Left cardiac atrium (tissue), 4 donors: ENCODE measurements at places on chromosomes 6 and 20. TPM values are rescaled to one million over a fixed set of nuclear protein-coding genes. Genes with fewer than 3 reads are reported as not detected.
A peak's percentile ranks its signal among the peaks of the same experiment; 100 is the strongest.

- no peak for DNase-seq
Observed at GRCh38 chr6:1363729-1364572, 25.4 kb upstream of the FOXF2 start.

DNA sequence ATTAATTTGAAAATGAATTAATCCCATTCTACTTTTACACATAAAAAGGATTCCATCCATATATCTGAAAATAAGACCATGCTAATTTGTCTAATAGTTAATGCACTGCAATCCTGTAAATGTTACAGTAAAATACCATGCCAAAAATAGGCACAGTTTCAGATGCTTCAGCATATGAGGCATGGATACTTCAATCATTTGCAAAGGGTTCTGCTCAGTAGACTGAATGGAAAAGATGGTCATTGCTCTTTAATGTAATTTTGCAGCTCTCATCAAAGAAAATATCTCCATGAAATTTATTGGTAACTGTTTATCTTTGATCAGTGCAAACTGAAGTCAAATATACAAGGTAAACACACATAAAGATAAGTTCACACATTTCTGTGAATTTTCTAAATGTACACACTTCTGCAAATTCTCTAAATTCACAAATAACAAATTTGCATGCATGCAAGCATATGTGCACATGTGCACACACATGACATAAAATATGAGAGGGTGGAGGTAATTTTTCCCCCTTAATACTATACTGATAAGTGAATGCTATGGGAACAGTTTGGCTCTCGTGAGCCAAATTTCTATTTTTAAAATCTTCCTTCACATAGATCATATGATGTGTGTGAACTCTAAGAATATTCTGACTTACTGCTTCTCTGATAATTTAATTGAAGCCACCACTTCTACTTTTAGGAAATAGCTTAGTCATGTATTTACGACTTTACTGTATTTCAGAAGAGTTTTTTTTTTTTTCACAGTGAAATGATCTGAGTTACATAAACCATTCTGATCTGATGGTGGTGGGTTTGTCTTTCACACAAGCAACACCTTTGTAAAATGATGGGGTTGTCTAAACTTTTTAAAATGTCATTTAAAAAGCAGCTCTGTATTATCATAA lies 996.8 kb upstream of the CITED2 start:
- DNase-seq: no peak

- no peak for DNase-seq
Observed at GRCh38 chr20:60132162-60132826, 174.1 kb downstream of the CDH26 start.

DNA sequence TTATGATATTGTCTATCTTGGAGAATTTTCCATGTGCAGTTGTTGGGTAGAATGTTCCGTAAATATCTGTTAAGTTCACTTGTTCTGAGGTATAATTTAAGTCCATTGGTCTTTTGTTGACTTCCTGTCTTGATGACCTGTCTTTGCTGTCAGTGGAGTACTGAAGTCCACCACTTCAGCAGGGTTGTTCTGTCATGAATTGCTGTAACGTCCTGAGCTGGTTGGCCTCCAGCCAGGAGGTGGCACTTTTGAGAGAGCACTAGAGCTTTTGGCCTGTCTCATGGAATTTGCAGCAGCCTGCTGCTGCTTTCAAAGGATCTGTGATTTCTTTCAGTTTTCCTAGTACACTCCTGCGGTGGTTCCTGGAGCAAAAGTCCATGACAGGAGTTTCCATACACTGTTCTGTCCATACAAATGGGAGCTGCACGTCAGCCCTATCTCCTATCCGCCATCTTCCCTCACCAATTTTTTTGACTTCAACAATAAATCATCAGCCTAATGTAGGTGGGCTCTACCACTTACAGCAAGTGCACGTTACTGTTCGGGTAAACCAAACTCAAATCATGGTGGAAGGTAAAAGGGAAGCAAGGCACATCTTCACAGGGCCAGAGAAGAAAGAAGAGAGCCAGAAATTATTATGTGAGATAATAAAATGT lies 46.9 kb upstream of the TRERF1 start:
- DNase-seq: peak; percentile 50

- peak; percentile 61 for DNase-seq
Observed at GRCh38 chr20:45322952-45323383, 14.9 kb upstream of the MATN4 start.

GRCh38 chr6:37083243-37084138 lies 78.0 kb downstream of the FGD2 start:
- DNase-seq: peak; percentile 83

HLA-DQB2 gene
- total RNA-seq: 1.3 TPM

DNA sequence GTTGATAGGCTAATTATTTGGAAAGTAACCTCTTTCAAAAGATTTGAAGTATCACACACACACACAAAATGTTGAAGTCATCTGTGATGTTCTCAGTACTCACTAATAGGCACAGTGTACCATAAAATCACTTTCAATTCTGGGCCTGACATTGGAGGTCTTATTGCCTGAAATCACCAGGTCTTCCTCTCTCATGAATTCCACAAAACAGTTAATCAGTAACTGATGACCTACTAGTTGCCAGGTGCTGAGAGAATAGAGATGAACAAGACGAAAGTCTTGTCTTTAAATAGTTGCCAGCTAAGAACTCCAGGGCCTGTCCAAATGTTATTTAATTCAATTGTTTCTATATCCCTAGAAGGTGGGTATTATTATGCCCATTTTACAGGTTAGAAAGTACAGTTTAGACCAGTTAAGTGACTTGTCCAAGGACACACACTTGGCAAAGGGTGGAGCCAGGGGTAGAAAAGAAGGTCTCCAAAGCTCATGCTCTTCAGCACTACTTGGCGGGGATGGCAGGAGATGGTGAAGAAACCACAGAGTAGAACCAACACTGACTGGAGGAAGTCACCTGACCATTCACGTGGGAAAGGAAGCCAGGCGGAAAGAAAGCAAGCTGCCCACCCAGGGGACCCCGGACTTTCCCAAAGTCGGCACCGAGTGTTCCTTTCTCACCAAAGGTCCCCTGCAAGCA lies 116.4 kb downstream of the KIF6 start:
- no peak for DNase-seq

- no peak for DNase-seq
Observed at GRCh38 chr6:168049706-168050224, 29.2 kb downstream of the FRMD1 start.

DNAH8 gene
- total RNA-seq: not detected

DNA sequence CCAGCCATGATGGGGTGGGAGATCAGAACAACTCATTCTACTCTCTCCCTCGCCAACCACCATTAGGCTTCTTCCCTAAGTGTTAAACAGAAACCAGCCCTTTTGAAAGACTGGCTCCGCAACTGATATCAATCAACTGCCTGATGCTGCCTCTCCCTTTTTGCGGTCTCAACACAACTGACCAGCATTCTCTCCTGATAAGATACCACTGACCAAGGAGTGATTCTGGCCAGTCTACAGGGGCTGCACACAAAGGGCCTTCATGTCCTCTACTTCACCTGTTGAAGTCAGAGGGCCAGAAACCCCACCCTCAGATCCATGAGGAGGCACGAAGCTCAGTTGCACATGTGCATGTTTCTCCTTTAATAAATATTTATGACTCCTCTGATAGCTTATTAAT lies 145.1 kb downstream of the CD24 start:
- DNase-seq: no peak

DNA sequence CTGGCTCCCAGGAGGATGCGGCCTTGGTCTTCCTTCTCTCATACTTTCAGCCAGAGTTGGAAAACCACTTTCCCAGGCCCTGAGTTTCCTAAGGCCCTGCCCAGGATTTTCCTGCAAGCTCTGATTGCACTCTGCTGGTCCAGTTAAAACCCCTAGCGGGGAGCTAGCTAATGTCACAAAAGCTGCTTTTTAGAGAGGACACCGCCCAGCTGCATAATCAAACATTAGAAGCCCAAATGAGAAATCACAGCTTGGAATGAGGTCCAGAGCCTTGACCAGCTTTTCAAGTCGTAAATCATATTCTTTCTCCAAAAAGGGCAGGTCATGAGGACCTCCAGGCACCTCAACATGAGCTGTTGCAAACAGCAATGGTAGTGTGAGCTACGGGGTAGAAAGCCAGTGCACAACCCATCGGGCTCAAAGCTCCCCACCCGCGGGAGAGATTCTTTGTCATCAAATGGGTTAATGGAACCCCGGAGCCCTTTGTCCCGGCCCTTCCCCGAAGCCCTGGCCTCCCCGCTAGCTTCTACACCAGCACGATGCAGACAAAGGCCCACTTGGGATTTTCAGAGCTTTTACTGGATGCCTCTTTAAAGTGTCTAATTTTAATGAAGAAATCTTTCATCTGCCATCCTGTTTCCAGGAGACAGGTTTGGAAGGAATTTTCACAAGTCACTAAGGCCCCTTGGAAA lies 134.0 kb downstream of the SCML4 start:
- DNase-seq: no peak

DNA sequence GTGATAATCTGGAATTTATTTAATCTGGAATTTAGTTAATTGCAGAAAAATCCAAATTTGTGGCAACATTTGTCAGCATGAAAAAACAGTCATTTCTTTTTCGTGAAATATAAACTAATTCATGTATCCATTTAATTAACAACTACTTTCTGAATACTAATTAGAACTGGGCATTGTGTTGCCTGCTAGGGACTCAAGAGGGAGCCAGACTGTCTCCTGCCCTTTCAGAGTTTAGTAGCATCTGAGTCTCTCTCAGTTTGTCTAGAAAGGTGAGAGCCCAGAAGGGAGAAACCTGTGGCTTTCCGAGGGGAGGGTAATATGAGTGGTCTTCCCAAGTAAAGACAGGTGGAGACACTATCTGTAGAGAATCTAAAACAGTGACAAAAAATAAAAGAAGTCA lies 210.9 kb upstream of the HDDC2 start:
- DNase-seq: no peak

SLC17A3 gene
- total RNA-seq: not detected

- DNase-seq: peak; percentile 75
Observed at GRCh38 chr6:158706369-158706982, 56.6 kb downstream of the SYTL3 start.
